SHP77 treated with DMSO at 0.1 percent for 48 hours (cell line): ENCODE measurements at places on chromosomes 3 and 15.

- DNase-seq = no peak
These were observed 420.6 kb downstream of the MECOM start for GRCh38 chr3:169242708-169243513.

DNA sequence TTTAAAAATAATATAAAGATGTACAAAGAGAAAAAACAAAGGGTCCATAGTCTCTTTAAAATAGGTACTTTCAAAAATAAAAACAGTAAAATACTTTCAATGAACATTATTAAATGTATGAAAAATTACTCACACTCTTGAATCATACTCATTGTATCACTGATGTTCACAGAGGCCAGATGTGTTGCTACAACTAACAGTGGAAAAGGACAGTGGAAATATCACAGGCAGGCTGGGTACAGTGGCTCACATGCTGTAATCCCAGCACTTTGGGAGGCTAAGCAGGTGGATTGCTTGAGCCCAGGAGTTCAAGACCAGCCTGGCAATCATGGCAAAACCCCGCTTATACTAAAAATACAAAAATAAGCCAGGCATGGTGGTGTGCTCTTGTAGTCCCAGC lies 26.8 kb downstream of the NPHP3 start:
- no peak for DNase-seq

- no peak for DNase-seq
These were observed 356.4 kb downstream of the LPP start for GRCh38 chr3:188510366-188510765.

GRCh38 chr15:60061758-60062157 lies 57.6 kb downstream of the FOXB1 start:
- no peak for DNase-seq

- peak; percentile 89 for DNase-seq
These were observed 32.1 kb downstream of the FAM174B start for GRCh38 chr15:92623435-92623834.

DNA sequence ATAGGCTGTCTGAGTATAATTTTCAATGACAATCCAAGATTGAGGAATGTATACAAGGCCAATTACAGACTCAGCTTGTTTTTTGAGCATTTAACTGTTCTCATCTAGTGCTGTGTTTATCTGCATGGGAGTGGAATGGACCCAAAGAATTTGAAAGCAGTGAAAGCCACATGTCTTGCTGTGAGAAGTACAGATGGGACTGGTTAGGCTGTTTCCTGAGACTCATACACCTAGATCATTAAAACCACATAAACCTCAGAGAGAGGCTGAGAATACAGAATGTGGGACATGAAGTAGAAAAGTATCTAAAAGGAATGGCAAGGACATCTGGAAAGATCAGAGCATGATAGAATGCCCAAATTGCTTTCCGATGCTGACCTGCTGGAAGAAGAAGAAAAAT lies 224.6 kb downstream of the NLGN1 start:
- no peak for DNase-seq

DNA sequence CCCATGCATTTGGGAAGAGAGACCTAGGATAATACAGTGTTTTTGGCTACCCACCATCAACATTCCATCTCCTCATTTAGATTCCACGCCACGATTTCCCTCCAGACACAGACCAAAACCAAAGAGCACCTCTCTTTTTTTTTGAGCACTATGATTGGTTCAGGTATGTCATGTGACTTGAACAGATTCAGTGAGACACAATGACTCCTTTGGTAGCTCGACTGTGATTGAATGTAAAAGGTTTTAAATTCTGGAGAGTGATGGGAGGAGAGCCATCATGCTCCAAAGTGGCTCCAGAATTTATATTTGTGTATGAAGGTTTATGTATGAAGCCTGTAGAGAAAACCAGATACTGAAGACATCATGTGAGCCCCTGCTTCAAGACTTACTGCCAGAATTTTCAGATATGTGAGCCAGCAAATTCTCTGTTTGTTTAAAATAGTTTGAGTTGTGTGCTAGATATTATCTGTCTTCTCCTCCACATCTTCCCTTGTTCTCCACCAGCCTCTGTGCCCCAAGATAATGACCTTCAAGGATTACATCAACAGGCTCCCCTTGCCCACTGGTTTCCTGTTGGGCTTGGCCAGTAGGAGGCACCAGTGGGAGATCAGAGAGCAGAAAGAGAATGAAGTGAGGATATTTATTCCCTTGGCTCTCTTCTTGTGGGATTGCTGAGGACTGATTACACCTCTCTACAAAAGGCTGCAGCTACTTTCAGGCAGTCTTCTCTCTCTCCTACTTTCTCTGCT lies 12.5 kb downstream of the MYD88 start:
- no peak for DNase-seq

DNA sequence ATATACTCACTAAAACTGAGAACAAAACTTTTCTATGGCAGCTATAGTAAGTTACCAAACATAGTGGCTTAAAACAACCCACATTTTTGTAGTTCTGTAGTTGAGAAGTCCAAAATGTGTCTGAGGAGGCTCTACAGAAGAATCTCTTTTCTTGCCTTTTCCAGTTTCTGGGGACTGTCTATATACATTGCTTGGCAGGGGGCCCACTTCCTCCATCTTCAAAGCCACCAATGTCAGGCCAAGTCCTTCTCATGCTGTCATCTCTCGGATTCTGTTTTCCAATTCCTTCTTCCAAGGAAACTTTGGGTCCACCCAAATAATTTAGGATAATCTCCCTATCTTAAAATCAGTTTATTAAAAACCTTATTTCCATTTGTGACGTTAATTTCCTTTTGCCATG lies 92.7 kb downstream of the DLG1 start:
- no peak for DNase-seq

DNA sequence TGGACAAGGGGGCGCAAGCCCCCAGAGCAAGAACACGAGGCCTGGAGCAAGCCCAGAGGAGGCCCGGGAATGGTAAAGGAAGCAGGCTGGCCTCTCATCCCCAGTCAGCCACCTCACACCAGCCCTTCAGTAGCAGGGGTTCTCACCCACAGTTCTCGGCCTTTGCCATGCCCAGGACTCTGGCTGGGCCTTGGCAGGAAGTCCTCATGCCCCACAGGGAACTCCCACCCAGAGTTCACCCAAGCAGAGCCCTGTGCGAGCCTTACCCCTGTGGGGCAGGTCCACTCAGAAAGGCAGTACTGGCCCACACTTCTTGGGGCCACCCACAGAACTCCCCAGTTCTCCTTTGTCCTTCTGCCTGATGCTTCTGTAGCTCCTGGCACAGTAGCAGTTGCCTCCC lies 30.3 kb downstream of the CYP11A1 start:
- no peak for DNase-seq

- no peak for DNase-seq
These were observed 34.8 kb downstream of the CCDC80 start for GRCh38 chr3:112606098-112606497.

DNA sequence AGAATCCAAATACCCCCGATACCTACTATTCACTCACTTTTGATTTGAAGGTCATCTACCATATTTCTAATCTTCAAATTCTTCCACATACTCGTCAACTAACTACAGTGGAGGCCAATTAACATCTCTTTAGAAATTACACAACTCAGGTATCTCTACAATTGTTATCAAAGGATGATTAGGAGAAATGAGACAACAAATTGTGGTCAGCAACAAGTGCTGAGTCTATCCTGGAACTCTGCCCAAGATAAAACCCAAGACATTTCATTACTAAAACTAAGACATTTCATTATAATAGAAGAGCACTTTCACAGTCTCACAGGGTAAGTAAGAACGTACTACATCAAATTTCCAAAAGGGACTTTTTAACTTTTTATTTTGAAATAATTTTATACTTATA lies 100.0 kb downstream of the TBC1D5 start:
- DNase-seq = no peak

DNA sequence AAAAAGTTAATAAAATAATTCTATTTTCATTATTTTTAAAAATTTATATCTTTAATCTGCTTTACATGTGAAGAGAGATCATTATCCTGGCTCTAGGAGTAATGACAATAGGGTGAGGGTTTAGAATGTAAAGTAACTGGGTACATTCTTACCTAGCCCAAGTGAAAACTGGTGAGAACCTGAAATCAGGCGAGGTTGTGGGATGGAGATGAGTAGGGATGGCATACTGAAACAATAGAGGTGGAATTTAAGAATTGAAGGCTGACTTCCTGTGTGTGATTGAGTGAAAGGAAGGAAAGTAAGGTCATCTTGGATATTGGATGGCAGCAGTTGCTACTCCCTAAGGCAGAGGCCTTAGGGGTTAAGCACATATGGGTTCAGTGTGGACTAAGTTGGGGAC lies 82.7 kb downstream of the MYRIP start:
- DNase-seq = no peak

DNA sequence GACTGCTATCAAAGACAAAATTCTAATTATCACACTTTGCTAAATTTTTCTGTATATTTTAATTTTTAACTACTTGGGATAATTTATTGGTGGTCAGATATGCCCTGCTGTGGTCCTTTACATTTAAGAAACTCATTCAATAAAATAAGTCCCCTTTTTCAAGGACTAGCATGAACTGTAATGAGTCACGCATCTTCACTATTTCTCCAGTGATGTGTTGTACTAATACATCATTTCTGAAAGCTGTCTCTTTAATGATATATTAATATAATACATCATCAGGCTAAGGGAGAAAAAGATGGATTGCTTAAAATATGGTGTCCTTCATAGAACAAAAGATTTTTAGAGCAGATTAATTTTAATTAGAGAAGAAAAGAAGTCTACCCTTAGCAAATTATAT lies 901.4 kb downstream of the DIPK2A start:
- DNase-seq = no peak

- no peak for DNase-seq
These were observed 341.8 kb upstream of the SATB1 start for GRCh38 chr3:18766974-18767373.

- DNase-seq = no peak
These were observed 19.6 kb downstream of the B4GALT4 start for GRCh38 chr3:119220970-119221667.

GRCh38 chr15:92273723-92274122 lies 120.0 kb upstream of the ST8SIA2 start:
- DNase-seq = no peak

GRCh38 chr15:27993996-27994780 lies 104.9 kb downstream of the OCA2 start:
- DNase-seq = no peak

GRCh38 chr15:37078566-37078965 lies 21.8 kb downstream of the MEIS2 start:
- no peak for DNase-seq

DNA sequence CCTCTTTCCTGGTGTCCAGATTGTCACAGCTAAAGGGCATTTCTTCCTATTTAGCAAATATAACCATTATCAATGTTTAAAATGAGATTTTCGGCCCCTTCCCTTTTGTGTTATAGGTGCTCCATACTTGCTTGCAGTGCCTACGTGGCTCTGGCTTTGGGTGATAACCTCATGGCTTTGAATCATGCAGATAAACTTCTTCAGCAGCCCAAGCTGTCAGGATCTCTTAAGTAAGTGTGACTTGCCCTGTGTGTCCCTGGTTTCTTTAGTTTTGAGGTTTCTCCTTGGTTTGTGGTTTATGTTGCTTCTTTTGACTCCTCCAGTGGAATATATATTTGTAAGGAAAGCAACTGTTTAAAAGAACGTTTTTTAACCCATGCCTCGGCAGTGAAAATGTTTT lies 58.5 kb upstream of the TRIM71 start:
- no peak for DNase-seq

DNA sequence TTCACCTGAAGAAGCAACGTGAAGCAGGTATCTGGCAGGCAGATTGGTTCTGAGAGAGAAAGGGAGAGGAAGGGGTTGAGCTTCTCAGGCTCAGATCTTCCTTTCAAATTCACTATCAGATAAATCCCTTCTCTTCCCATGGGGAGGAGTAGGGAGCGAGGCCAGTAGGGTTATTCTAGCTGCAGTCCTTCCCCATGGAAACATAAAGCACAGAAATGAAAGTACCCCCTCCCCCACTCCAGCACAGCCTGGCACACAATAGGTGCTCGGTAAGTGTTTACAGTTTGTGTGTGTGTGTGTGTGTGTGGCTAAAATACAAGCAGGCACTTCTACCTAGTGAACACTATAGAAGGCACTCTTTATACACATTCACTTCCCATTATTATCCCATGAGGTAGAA lies 20.8 kb upstream of the VPS8 start:
- DNase-seq = no peak

GRCh38 chr3:178658694-178659325 lies 122.6 kb downstream of the KCNMB2 start:
- DNase-seq = no peak

DNA sequence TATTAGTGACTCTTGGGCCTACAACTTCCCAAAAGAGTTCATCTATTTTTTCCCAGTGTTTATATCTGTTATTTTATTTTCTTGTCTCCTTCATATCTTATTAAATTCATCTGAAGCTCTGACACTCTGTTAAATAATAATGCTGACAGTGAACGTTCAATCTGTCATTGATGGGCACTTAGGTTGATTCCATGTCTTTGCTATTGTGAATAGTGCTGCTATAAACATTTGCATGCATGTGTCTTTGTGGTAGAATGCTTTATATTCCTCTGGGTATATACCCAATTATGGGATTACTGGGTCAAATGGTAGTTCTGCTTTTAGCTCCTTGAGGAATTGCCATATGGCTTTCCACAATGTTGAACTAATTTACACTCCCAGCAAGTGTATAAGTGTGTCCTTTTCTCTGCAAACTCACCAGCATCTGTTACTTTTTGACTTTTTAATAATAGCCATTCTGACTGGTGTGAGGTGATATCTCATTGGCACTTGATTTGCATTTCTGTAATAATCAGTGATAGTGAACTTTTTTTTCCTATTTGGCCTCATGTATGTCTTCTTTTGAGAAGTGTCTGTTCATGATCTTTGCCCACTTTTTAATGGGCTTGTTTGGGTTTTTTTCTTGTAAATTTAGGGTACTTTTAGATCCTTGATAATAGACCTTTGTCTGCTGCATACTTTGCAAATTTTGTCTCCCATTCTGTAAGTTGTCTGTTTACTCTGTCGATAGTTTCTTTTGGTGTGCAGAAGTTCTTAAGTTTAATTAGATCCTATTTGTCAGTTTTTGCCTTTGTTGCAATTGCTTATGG lies 122.5 kb downstream of the LEKR1 start:
- DNase-seq = no peak

DNA sequence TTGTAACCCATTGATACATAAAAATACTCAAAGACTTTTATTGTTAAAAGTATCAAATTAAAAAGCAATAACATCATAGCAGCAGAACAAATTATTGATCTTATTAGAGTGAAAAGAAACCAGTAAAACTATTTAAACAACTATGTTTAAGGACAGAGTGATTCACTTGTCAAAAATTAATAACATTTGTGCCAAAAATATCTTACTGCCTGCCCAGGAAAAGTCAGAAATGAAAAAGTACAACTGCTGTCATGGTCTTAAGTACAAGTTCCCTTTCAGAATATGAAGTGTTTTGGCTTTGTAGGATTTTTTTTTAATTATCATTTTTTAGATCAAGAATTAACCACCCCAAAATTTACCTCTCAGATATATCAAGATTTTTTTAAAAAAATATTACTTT lies 3.4 kb downstream of the IFT57 start:
- no peak for DNase-seq

DNA sequence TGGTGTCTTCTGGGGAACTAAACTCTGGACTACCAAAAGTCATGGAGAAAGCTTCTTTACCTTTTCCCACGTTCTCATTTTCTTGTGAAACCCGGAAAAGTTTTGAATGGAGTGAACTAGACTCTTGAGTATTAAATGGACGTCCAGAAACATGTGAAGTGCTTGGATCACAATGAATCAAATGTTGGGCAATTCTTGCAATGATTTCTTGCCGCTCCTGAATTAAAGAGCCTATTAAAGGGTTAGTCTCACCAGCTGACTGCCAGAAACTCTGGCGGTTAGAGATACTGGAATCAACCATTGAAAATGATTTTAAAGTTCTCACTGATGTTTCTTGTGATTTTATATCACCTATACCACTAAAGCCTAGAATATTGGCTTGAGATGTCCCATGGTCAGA lies 40.8 kb upstream of the ARPP19 start:
- no peak for DNase-seq
